ENCODE measurements at places on chromosomes 11 and 22.

GRCh38 chr11:88174709-88175568, at the start of gene RAB38:
TSS of gene RAB38 (minus strand) at chr11:88175443. CDS start at chr11:88175384, 59 bp downstream.
- peak; percentile 86 for DNase-seq

- DNase-seq = no peak
Observed at GRCh38 chr22:38412435-38413084, 42.4 kb downstream of the KCNJ4 start.

- DNase-seq = no peak
Observed at GRCh38 chr11:118000067-118000849, 14.1 kb downstream of the IL10RA start.

DNA sequence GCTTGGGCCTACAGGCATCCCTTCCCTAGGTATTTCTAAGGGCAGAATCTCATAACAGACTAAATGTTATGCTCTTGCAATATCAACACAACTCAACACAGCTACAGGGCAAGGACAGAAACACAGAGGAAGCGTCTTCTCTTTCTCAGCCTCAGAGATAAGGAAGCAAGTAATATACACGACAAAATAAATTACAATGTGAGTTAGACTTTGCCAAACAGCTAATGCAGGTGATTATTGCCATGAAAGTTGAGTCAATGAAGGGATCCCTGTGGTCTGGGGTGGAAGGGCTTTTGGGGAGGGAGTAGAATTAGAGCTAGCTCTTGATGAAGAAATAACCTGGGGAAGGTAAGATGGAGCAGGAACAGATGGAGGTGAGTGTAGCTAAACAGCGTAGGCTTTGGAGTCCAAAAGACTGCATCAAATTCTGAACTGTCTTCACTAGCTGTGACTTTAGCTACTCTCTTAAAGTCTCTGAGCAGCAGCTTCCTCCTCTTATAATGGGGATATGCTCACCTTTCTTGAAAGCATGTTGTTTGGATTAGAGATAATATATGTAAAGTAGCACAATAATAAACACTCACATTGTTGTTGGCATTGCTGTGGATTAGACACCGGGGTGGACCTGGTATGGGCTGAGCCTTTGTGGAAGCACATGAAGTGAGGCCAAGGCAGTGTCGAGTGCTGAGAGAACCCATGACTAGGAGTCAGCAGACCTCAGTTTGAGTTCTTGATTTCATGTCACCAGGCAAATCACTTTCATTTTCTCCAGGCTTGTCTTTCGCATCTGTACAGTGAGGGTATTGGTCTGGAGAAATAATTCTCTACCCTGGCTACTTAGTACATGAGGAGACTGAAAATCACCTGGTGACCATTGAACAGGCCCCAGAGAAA, 41.0 kb upstream of the AQP11 start:
- DNase-seq = no peak

DNA sequence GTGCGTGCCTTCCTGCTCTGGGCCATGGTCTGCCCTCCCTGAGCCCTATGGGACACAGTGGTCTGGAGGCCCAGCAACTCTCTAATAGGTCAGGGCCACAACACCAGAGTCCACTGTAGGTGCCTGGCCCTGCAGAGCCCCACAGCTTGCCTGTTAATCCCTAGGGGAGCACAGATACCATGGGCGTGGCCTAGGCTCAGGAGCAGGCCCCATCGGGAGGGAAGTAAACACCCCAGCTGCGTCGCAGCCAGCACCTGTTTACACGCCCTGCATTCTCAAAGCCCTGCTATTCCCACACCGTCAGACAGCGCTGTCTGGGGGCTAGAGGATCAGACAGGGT, 2.5 kb downstream of the KCTD17 start:
- DNase-seq = no peak

DNA sequence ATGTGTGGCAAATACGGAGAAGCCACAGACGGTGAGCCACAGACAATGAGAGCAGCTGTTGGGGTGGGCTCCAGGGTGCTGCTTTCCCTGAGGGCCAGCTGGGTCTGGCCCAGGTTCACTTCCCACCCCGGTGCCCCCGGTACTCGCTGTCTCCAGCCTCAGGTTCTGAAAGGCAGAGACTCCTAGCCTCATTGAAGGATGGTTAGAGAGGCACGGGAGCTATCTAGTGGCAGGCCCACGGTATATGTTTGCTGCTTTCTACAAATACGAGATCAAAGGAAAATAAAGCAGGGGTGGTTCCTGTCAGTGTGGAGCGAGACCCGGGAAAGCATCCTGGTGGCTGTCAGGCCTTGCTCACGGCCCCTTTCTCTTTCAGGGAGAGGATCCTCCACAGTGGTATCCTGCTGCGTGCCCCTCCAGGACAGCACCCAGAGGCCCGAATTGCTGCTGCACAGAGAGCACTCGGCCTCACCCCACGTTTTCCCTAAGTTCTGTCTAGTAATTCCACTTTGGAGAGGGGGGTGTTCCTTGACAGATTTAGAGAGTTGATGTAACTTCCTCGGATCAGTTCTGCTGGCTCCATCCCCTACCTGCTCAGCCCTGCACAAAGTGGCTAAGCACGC, 3.0 kb downstream of the TMEM80 start:
- DNase-seq = no peak

- DNase-seq = no peak
Observed at GRCh38 chr22:48880749-48881148, 946.9 kb downstream of the BRD1 start.

GRCh38 chr11:67273260-67273990, 7.2 kb downstream of the GRK2 start:
- DNase-seq = peak; percentile 11

GRCh38 chr11:126132319-126132718, 69.7 kb upstream of the CDON start:
- DNase-seq = no peak

GRCh38 chr11:32161293-32161692, 70.4 kb downstream of the RCN1 start:
- DNase-seq = no peak

DNA sequence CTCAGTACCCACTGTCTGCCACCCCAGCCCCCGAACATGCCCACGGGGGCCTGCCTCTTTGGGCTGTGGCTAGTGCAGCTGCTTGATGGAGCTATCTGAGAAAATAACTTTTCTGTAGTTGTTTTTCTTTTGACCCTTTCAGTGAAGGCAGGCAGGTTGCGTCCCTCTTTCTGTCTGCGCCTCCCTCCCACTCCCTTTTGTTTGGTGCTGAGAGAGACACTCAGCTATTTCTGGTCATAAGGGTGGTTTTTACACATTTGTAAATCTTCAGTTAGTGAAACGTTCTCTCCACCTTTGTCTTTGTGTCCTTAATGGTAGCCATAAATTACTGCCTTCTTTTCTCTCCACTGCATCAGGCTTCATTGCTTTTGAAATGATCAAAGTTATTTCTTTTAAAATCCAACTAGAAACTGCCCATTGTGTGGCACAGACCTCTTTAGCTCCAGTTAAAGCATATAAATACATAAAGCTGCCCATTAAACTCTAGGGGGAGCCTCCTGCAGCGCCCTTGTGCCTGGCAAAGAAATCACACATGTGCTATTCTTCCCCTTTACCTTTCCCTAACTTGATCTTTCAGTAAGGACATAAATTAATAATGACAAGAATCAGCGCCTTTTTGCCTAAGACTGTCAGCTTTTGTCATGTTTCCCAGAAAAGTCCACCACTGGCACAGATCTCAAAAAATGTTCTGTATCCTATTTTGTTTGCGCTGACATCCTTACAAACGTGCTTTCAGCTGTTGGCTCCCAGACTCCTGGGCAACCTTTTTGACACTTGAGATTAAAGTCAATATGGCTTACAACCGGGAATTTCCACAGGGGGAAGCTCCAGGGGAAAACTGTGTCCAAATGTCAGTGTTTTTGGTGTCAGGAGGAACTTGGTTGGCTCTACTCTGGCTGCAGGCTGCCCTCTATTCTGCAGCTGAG, 1.7 kb upstream of the SCUBE2 start:
- no peak for DNase-seq

GRCh38 chr11:107591378-107592230, 657 bp downstream of the ELMOD1 start:
- DNase-seq = no peak
